ENCODE measurements at places on chromosomes 16 and 17.
A peak's percentile ranks its signal among the peaks of the same experiment; 100 is the strongest.

GRCh38 chr17:49224198-49224996, 6.2 kb downstream of the PHOSPHO1 start:
- peak; percentile 15 for DNase-seq

GRCh38 chr16:21263640-21264570, 14.2 kb downstream of the CRYM start:
- no peak for DNase-seq

DNA sequence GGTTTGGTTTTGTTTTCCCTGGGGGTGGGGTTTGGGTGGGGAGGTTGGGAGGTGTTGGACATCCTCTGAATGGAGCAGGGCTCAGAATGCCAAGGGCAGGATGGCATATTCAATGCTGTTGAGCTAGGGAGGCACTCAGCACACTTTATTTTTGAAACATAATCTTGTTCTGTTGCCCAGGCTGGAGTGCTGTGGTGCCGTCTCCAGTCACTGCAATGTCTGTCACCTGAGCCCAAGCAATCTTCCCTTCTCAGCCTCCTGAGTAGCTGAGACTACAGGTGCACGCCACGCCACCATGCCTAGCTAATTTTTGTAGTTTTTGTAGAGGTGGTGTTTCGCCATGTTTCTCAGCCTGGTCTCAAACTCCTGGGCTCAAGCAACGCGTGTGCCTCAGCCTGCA, 186.1 kb downstream of the RPTOR start:
- no peak for DNase-seq

- no peak for DNase-seq
Measured at GRCh38 chr17:58325976-58326468, 2.6 kb downstream of the TSPOAP1 start.

All from T-helper 22 cell (primary cell).